ENCODE measurements at places on chromosomes 12 and 14.

DNA sequence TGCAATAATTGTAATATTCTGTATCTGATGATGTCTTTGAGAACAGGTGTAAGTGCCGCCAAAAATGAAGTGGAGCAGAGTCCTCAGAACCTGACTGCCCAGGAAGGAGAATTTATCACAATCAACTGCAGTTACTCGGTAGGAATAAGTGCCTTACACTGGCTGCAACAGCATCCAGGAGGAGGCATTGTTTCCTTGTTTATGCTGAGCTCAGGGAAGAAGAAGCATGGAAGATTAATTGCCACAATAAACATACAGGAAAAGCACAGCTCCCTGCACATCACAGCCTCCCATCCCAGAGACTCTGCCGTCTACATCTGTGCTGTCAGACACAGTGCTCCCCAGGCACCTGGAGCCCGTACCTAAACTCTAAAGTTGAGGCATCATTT lies 268.7 kb downstream of the DAD1 start:
- DNase-seq: no peak

GRCh38 chr14:30521899-30522736 lies 36.8 kb upstream of the G2E3 start:
- no peak for DNase-seq

GRCh38 chr12:89450907-89451306 lies 73.7 kb downstream of the GALNT4 start:
- no peak for DNase-seq

DNA sequence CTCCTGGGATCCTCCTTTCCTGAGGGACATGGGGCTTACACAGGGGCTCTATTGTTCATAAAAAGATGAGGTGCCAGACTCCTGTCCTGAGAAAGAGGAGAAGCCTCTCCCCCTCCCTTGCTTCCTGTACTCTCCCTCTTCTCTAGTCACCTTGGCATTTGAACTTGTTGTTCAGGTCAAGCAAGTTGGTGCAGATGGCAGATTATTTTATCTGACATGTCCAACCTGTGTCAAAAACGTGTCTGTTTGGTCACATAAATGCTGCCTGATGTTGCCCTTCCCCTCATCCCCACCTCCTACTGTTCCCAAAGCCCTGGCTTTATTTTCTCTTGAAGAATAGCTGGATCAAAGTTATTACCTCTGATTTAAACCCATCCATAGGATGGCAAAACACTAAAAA lies 154.8 kb downstream of the TMX1 start:
- no peak for DNase-seq

- DNase-seq: no peak
Measured at GRCh38 chr14:100536121-100536510, 51.1 kb downstream of the BEGAIN start.

DNA sequence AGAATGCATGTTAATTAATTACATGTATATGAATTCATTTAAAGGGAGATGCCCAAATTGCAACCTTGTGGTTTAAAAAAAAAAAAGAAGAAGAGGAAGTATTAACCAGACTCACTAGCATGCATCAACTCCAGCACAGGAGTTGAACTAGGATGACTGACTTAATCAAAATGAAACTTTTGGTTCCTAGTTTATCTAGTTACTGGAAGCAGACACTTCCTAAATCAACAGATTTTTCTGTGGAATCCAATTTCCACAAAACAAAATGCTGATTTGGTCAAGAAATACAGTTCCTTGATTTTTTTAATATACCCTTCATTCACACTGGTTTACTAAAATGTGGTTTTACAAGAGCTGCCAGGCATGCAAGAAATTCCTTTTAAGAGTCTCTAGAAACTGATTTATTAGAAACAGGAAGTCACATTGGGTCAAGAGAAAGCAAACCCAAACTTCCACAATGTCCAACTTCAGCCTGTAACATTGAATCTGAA lies 41.6 kb downstream of the ITPR2 start:
- DNase-seq: no peak

GRCh38 chr14:104140463-104141331 lies 2.3 kb downstream of the KIF26A start:
- DNase-seq: no peak

DNA sequence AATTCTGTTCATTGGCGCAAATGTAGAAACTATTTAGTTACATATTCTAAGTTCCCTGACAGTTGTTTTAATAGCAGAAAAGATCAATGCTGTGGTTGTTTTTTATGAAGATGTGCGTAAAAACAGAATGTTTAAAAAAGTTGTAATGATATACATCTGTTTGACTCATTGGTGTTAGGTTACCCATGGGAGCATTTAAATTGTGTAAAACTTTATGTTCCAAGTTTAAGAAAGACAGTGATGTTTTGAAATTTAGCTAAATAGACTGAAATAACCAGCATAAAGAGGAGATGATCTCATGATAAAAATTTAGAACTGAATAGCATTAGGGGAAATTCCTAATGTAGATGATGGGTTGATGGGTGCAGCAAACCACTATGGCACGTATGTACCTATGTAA lies 3.6 kb downstream of the PELI2 start:
- no peak for DNase-seq

DNA sequence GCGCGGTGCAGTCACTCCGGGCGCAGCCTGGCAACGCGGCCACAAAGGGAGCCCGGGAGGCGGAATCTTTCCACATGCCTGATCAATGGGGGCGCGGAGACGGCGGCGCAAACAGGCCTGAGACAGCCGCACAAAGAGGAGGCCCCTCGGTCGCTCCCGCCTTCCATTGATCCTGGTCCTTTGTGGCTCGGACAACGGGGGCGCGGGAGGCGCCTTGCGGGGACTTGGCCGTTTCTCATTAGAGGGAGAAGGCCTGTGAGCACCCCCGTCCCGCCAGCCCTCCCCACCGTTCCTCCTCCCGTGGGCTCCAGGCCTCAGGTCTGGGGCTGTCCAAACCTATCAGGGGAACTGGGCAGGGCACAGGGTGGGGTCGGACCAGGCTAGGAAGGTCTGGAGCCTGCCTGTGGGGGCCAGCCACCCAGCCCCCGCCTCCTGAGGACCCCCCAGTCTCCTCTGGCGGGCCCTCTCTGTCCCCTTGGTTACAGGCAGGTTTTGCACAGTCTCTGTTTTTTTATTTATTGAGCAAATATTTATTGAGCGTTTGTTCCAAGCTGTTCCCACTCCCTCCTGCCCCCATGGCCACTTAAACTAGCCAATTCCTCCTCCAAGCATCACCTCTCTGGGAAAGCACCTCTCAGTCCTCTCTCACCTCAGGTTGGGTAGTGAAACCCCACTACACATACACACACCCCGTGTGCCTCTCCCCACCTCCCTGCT lies 29.0 kb upstream of the MSI1 start:
- DNase-seq: no peak

- no peak for DNase-seq
Measured at GRCh38 chr14:49972823-49973222, 79.9 kb downstream of the ARF6 start.

DNA sequence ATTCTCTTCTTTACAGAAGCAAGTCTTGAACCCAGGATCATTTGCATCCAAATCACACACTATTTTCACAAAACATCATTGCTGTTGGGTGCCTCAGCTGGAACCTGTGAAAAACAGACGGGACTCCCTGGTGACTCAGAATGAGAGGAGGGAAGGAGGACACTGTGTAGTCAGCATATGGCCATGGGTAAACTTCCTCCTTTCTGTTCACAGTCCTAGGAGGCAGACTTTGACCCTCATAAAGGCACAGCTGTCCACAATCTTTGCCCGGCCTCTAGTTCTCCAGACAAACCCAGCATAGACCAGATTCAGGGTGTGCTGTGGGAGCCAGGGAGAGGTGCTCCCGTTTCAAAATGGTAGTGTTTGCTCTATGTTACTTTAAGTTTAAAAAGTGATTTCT lies 62.0 kb downstream of the DYRK2 start:
- DNase-seq: no peak

DNA sequence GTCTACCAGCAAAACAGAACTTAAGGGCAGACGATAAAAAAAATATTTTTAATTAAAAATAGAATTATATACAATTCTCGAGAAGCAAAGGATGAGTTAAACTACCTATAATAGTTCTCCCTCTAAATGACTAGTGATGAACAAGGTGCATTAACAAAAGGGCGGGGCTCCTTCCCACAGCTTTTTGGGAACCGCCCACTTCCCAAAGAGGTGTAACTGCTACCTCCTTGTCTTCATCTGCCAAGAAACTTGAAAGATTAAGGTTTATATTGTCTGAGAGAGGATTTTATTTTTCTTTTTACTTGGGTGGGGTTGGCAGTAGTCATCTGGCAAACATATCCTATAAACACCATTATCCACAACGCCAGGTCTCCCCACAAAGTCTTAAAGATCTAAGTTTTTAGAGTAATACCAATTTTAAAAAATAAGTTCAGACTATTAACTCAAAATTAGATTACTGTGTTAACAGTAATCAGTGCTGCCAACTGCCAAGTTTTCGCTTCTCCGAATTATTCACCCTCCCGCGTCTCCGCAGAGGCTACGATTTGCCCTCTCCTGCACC lies 938 bp downstream of the RALGAPA1 start:
- no peak for DNase-seq

Measured in stimulated activated CD4-positive, alpha-beta T cell treated with anti-CD3 and anti-CD28 coated beads, Interleukin-4, amount 100 ng/mL, for 48 hours (primary cell).